ENCODE measurements at places on chromosomes 16 and 17. TPM values are rescaled to one million over a fixed set of nuclear protein-coding genes. Genes with fewer than 3 reads are reported as not detected.

HYDIN gene
- 0.23 TPM for total RNA-seq

SDR42E1 gene
- under 0.01 TPM for total RNA-seq

PRR29 gene
- total RNA-seq, result 0.20 TPM

PGAP3 gene
- total RNA-seq, result 14.9 TPM

WNT3 gene
- total RNA-seq, result 1.0 TPM

VASN gene
- 148 TPM for total RNA-seq

LRRC75A gene
- total RNA-seq, result 1.7 TPM

CA7 gene
- total RNA-seq, result not detected

NPIPB2 gene
- 7.3 TPM for total RNA-seq

CTRB2 gene
- total RNA-seq, result not detected

TEX19 gene
- total RNA-seq, result not detected

PRR35 gene
- total RNA-seq, result not detected

MGAT5B gene
- 0.33 TPM for total RNA-seq

ATAD5 gene
- 0.79 TPM for total RNA-seq

C17orf78 gene
- total RNA-seq, result not detected

SMIM36 gene
- not detected for total RNA-seq
